ENCODE measurements at places on chromosomes 4 and X.

DNA sequence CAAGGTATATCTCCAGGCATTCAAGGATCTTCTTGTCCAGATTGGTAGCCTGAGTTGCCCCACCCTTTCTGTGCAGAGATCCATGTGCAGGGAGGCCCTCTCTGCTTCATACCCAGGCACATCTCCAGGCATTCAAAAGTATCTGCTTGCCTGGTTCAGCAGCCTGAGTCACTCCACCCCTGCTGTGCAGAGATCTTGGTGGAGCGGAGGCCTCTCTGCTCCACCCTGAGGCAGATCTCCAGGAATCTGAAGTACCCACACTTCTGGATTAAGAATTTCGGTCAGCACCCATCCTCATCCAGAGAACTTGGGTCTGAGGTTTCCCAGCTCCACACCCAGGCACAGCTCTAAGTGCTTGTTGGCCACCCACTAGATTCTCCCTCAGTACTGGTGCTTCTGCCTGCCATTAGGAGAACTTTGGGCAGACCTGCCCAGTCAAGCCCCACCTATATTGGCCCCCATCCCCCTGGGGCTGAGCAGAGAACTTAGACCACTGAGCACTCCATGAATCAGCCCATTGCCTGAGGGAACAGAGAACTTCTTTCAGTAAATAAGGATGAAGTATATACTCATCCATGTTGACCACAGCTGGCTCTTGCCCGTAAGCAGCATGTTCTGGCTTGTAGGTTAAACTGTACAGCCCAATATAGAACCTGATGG is 199.5 kb upstream of the ZCCHC13 start:
- DNase-seq, result no peak

GRCh38 chr4:147244786-147245185 is 236.1 kb upstream of the EDNRA start:
- DNase-seq, result no peak

- peak; percentile 79 for DNase-seq
These were observed 155.1 kb downstream of the SHROOM3 start for GRCh38 chr4:76589872-76590797.

GRCh38 chr4:129232589-129233337 is 136.8 kb downstream of the C4orf33 start:
- no peak for DNase-seq

GRCh38 chr4:83709627-83710026 is 173.7 kb downstream of the GPAT3 start:
- no peak for DNase-seq

- no peak for DNase-seq
These were observed 712.4 kb downstream of the IL1RAPL1 start for GRCh38 chrX:29299684-29300083.

DNA sequence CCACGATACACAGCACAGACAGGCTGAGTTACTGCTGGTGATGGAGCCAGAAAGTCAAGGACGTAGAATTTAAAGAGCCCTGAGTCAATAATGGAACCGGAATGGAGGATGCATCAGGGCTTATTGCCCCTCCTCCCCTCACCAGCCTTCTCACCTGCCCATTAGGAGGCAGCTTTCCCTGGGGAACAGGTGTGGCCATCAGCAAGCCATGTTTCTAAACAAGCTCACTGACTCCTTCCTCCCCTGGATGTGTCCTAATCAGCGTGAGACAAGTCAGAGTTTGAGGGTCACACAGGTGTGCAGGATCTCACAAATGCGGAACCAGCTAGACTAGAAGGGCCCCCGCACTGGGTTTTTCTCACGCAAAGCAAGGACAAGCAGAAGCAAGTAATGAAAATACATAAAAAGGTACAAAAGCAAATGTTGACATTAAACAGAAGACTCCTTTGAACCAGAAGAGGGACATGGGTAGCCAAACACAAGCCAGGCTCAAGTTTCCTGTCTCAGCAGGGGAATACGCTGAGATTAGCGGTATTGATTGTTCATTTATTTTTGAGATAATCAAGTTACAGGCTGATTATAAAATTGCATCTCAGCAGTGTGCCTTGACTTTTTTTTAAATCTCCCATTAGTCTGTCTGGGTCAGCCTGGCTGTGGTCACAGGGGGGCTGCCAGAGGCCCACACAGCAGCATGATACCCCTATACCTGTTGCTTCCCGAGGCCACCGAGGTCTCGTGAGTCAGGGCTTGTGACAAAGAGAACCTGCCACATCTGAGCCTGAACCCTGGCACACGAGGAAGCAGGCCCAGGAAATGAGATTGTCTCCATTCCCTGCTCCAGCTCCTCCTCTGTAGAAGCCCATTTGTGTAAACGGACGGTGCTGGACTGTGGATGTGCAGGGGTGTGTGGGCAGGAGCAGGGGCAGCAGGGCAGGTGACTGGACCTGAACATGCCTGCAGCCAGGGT is 37.4 kb downstream of the CCKAR start:
- DNase-seq, result no peak

GRCh38 chrX:96909291-96909690 is 25.6 kb downstream of the RPA4 start:
- no peak for DNase-seq

GRCh38 chrX:6226596-6227452 is 1.8 kb downstream of the NLGN4X start:
- no peak for DNase-seq

- DNase-seq, result peak; percentile 17
These were observed 18.7 kb downstream of the SCFD2 start for GRCh38 chr4:53346920-53347852.

DNA sequence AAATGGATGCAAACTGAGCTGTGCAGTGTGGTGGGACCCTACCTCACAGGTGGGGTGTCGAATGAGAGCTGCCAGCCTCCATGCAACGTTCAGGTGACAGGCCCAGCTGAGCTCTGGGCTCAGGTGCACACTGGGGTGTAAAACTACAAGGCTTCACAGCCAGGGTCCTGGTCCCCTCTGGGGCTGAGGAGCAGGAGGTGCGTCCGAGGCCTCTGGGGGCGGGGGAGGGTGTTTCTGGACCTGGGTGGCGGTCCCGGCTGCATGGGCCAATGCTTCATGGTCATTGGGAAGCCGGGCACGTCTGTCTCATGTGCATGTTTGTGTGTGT is 26.5 kb upstream of the SORCS2 start:
- DNase-seq, result no peak

DNA sequence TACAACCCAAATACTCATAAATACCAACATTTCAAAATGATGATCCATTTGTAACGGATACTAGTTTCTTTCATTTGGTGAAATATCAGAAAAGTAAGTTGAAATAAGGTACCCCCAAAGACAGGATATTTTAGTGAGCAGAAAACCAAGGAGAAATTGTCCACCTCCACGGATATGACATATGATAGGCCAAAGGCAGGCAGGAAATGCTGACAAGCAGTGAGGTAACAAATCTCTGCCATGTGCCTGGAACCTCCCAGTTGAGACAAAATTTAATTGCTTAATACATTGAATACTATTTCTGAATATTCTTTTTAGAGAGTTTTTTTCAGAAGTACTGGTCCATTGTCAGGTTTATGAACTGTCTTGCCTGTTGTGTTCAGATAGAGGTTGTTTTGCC is 118.8 kb downstream of the GATB start:
- DNase-seq, result no peak

DNA sequence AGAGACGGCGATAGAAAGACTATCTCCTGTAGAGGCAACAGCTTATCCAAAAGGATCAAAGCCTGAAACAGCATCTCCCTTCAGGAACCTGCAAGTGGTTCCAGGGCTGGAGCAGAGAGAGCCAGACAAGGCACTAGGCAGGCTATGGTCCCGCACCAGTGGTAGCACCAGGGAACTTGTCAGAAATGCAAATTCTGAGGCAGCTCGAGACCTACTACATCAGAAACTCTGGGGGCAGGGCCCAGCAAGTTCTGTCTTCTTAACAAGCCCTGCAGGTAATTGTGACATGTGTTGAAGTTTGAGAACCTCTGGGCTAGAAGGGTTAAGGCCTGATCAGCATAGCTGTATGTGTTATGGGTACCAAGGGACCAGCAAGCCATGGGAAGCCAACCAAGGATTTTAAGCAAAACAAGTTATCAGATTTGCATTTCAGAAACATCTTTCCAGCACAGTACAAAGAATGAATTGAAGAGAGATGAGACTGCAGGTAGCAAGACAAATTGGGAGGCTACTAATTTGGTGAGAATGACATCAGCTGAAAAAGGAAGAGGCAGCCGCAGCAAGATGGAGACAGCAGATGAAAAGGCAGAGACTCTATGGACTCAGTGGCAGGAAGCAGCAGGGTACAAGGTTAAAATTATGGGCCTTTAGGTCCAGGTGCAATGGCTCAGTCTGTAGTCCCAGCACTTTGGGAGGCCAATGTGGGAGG is 139.7 kb downstream of the TSPAN5 start:
- no peak for DNase-seq

DNA sequence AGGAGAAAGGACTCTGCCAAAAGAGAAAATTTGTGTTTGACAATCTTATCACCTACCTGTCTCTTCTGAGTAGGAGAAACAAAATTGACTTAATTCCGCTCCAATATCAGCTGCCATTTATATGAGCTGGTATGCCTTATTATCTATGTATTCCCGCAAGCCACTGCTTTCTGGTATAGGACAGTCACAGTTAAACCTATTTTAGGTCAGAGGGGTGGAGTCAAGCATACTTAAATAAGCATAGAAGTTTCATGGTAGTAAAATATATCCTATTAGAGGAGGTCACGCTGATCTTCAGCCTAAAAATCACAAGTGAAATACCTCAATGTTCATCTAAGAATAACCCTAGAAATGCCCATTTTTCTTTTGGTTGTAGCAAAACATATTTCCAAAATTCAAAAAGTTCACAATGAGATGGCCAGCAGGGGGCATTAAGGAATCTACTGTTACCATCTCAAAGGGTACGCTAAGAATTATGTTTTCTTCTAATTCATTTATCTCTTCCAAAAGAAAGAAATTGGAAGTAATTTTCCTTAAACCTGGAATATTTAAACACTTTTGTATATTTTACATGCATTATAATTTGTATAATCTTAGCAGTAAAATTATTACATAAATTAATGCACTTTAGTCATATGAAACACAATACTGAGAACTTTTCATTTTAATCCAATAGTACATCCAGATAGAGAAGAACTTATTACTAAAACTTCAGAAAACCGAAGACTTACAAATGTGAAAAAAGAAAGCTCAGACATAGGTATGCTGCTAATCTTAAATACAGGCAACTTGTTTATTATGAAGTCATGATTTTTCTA is 10.5 kb downstream of the PPAT start:
- DNase-seq, result peak; percentile 17

DNA sequence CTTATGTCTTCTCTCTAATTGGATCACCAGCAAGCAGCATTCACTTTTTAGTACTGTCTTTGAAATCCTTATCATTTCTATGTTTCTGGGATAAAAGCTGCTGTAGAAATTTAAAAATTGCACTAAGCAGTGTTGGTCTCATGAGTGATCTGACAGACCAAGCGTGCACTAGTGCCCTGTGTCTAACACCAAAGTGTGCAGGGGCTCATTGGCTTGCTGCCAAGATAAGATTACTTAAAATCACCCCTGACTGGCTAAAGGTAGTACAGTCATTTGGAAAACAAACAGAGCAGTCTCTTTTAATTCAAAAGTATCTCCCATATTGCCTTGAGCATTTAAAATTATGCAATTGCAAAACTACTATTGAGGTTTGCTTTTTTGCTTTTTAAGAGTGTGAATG is 304.6 kb downstream of the ARAP2 start:
- no peak for DNase-seq

GRCh38 chr4:138500869-138501268 is 258.7 kb upstream of the SLC7A11 start:
- DNase-seq, result no peak

GRCh38 chrX:107978707-107979307 is 3.4 kb downstream of the TEX13B start:
- DNase-seq, result peak; percentile 22

GRCh38 chr4:39166177-39166576 is 16.2 kb upstream of the WDR19 start:
- no peak for DNase-seq

DNA sequence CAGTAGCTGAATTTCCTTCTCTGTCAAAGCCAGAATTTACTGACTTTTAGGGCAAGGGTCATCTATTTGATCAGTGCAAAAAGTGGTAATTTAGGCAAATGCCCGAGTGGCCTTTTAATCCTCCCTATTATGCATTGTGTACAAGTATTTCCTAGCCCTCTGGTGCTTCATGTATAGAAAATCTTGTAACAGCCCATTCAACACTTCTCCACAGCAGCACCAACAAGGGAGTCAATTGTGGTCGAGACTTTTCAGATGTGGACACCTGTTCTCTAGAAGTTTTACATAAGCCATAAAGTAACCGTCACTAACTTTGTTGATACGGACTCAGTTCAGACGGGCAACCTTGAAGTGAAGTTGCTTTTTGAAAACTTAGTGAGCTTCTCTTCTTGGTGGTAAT is 50.9 kb upstream of the FHDC1 start:
- DNase-seq, result no peak

Measured in hepatic stellate cell (primary cell).